Vein endothelial cell (primary cell): ENCODE measurements at places on chromosomes 7 and 10. TPM values are rescaled to one million over a fixed set of nuclear protein-coding genes. Genes with fewer than 3 reads are reported as not detected.

MAD1L1 gene
- 29.8 and 33.6 TPM in 2 replicates for total RNA-seq

RASA4B gene
- total RNA-seq = 3.8 and 15.4 TPM in 2 replicates

BLNK gene
- total RNA-seq = not detected in 2 replicates

ZNF398 gene
- 14.0 and 17.6 TPM in 2 replicates for total RNA-seq

SCD gene
- total RNA-seq = 70.2 and 157 TPM in 2 replicates

AQP1 gene
- total RNA-seq = 1.6 and 4.9 TPM in 2 replicates

RPP38 gene
- 12.4 and 13.0 TPM in 2 replicates for total RNA-seq

HEPACAM2 gene
- not detected in 2 replicates for total RNA-seq

NEUROD6 gene
- total RNA-seq = not detected in 2 replicates

ANK3 gene
- total RNA-seq = 5.2 and 7.5 TPM in 2 replicates

TFPI2 gene
- total RNA-seq = 86.2 and 95.5 TPM in 2 replicates

VWDE gene
- total RNA-seq = not detected in 2 replicates

CRYGN gene
- not detected in 2 replicates for total RNA-seq

GTF2IRD2 gene
- total RNA-seq = 4.6 and 7.5 TPM in 2 replicates

ANKRD61 gene
- total RNA-seq = not detected in 2 replicates
